ENCODE measurements at places on chromosomes 2 and 18.
A peak's percentile ranks its signal among the peaks of the same experiment; 100 is the strongest.

- DNase-seq: no peak
These were observed 18.4 kb downstream of the SCN9A start for GRCh38 chr2:166357068-166357949.

- no peak for DNase-seq
These were observed 175.5 kb downstream of the ZNF407 start for GRCh38 chr18:74773171-74773624.

GRCh38 chr18:36511791-36512352 lies 214.4 kb downstream of the FHOD3 start:
- DNase-seq: no peak

- no peak for DNase-seq
These were observed 2.8 kb upstream of the ZBTB14 start for GRCh38 chr18:5298156-5298852.

- DNase-seq: peak; percentile 55
These were observed 25.9 kb downstream of the COL5A2 start for GRCh38 chr2:189153619-189154018.
